Neural progenitor cell (in vitro differentiated cells): ENCODE measurements at places on chromosomes 13 and 19. TPM values are rescaled to one million over a fixed set of nuclear protein-coding genes. Genes with fewer than 3 reads are reported as not detected.

F7 gene
- total RNA-seq: 0.50 TPM in 1 of 2 replicates, not detected in the other

HSD11B1L gene
- 7.7 and 60.5 TPM in 2 replicates for total RNA-seq

POU2F2 gene
- total RNA-seq: 0.31 and 0.69 TPM in 2 replicates

CEACAM21 gene
- 0.19 TPM in 1 of 2 replicates, not detected in the other for total RNA-seq

HIF3A gene
- total RNA-seq: 6.7 and 18.0 TPM in 2 replicates

COL4A2 gene
- 73.6 and 139 TPM in 2 replicates for total RNA-seq

NAXD gene
- total RNA-seq: 17.7 and 23.7 TPM in 2 replicates

SLC10A2 gene
- total RNA-seq: not detected in 2 replicates
